ENCODE measurements at places on chromosomes 16 and 17.
A peak's percentile ranks its signal among the peaks of the same experiment; 100 is the strongest.

DNA sequence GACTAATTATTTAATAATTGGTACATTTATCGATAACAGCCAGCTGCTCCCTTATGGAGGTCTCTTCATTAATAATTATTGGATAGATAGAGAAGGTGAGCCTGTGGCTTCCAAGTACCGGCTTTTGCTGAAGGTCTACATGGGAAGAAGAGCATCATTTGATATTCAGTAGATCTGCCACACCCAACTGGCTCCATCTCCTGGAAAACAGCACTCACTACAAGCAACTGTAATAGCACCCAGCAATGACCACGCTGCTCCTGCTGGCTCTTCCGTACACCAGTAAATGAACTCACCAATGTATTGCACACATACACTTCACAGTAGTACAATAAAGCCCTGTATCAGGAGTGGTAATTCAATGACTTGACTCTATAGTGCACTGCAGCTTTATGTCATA, 19.5 kb downstream of the MARVELD3 start:
- DNase-seq = peak; percentile 43

DNA sequence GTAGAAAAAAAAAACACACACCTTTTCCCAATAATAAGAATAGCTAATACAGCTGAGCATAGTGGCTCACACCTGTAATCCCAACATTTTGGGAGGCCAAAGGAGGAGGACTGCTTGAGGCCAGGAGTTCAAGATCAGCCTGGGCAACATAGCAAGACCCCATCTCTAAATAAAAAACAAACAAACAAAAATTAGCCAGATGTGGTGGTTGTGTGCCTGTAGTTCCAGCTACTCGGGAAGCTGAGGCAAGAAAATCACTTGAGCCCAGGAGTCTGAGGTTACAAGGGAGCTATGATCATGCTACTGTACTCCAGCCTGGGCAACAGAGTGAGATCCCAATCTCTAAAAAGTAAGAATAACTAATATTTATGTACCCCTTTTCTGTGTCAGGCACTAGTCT, 42.8 kb upstream of the GFOD2 start:
- no peak for DNase-seq

- no peak for DNase-seq
These were observed 10.7 kb downstream of the DCTN5 start for GRCh38 chr16:23651943-23652468.

DNA sequence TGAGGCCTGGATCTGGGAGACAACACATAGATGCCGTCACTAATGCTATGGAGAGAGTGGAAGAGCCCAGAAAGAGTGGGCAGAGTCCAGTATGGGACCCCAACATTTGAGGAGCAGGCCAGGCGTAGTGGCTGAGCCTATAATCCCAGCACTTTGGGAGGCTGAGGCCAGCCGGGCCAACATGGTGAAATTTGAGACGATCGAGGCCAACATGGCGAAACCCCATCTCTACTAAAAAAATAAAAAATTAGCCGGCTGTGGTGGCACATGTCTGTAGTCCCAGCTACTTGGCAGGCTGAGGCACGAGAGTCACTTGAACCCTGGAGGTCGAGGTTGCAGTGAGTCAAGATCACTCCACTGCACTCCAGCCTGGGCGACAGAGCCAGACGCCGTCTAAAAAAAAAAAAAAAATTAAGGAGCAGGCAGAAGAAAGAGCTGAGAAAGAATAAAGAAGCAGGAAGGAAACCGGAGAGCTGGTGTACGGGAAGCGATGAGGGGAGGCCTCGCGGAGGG, 6.0 kb upstream of the DNAI2 start:
- no peak for DNase-seq

GRCh38 chr17:49861150-49861884, 13.4 kb upstream of the TAC4 start:
- DNase-seq = peak; percentile 84

DNA sequence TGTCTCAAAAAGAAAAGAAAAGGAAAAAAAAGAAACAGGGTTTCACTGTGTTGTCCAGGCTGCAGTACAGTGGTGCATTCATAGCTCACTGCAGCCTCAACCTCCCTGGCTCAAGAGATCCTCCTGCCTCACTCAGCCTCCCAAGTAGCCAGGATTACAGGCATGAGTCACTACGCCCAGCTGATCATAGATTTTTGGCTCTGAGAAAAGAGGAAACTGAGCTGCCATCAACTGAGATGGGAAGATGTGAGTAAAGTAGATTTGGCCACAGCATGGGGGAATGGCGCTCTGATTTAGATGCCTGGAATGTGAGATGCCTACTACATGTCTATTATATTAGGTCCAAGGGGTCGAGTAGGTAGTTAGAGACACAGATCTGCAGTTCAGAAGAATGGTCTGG, 5.9 kb upstream of the NAGS start:
- DNase-seq = no peak

DNA sequence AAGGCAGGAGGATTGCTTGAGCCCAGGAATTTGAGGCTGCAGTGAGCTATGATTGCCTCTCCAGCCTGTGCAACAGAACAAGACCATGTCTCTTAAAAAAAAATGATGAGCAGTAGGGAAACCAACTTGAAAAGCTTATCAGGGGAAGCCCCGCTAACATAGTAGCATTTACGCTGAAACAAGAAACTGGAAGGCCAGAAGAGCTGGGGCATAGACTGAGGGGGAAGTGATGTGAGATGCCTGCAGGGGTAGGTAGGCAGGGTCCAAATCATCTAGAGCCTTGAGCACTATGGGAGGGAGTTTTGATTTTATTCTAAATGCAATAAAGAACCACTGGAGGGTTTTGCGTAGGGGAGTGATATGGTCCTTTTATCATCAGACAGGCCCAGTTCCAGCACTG, 139.3 kb downstream of the CYB561 start:
- no peak for DNase-seq

- DNase-seq = peak; percentile 76
These were observed 62.2 kb downstream of the DHRS7C start for GRCh38 chr17:9729034-9729650.

DNA sequence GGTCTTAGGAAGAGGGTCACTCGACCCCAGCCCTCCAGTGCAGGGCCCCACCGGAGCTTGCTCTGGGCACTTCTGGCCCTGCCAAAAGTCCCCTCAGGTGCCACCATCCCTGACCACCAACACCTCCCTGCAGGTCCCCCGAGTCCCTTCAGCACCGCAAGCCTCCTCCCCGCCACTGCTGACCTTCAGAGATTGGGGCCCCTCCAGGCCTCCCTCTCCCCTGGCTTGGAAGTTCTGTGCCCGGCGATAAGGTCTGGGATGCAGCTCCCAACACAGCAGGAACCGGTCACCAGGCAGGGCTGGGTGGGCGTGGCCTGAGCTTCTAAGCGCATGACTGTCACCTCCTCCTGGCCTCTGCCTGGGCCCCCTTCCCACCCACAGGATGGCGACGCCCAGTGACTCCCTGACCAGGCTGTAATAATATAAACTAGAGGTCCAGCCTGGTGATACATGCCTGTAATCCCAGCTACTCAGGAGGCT, 11.2 kb downstream of the PIEZO1 start:
- no peak for DNase-seq

- no peak for DNase-seq
These were observed 723.1 kb downstream of the CDH11 start for GRCh38 chr16:64398793-64399192.

GRCh38 chr16:62149631-62150030, 113.4 kb upstream of the CDH8 start:
- DNase-seq = no peak

DNA sequence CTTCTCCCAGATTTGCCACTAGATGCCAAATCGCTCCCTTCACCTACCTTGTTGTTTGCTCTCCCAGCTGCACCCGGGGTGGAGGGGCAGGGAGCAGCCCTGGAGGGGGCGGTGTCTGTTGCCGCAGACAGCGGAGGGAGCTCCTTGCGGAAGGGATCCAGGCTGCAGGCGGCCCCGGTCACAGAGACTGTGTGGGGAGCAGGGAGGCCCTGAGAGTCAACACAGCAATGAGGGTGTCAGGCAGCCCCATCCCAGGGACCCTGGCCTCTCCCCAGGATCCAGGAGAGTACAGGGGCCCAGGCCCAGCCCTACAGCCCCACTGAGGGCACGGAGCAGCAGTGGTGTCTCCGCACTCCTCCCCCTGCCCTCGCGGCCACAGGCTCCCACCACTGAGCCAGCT, 50.5 kb upstream of the CHMP6 start:
- no peak for DNase-seq

GRCh38 chr16:56199164-56199563, 7.9 kb downstream of the GNAO1 start:
- DNase-seq = peak; percentile 49

DNA sequence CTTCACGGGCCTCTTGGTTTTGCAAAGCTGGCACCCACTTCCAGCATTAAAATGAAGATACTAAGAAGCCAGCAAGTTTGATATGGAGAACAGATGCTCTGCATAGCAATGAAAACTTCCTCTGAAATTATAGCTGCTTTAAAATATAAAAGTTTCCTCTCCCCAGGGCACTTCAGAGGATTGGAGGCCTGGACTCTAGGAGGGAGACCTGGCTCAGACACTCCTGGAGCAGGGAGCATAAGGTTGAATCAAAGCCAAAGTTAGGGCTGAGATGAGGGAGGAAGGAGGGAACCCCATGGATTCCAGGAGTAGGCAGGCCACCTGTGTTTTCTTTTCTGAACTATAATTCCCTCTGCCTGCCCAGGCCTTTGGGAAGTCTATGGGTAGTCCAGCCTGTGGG, 176.0 kb upstream of the RPL38 start:
- no peak for DNase-seq

GRCh38 chr16:17224879-17225281, 245.9 kb downstream of the XYLT1 start:
- DNase-seq = peak; percentile 24

DNA sequence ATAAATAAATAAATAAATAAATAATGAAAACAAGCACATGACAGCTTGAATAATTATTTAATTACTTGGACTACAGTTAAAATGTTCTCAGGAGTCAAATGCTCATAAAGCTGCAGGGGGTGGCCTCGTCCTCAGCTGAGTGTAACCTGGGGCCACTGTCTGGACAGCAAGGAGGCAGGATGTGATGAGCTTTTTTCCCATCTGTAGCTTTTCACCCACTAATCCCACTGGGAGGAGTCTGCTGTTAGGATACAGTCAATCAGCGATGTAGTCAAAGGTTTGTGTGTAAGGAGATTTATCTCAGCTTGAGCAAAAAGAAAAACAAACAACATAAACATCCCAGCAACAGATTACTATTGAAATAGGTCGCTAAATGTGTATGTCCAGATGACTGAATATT, 22.5 kb downstream of the ZCCHC14 start:
- DNase-seq = no peak

GRCh38 chr17:36532435-36532975, 2.2 kb downstream of the MYO19 start:
- no peak for DNase-seq

GRCh38 chr16:6964679-6965078, 368.0 kb upstream of the RBFOX1 start:
- no peak for DNase-seq

- DNase-seq = no peak
These were observed 11.4 kb downstream of the MTSS2 start for GRCh38 chr16:70674221-70675014.
